MG63 (cell line): ENCODE measurements at places on chromosomes 2 and 18.
A peak's percentile ranks its signal among the peaks of the same experiment; 100 is the strongest.

DNA sequence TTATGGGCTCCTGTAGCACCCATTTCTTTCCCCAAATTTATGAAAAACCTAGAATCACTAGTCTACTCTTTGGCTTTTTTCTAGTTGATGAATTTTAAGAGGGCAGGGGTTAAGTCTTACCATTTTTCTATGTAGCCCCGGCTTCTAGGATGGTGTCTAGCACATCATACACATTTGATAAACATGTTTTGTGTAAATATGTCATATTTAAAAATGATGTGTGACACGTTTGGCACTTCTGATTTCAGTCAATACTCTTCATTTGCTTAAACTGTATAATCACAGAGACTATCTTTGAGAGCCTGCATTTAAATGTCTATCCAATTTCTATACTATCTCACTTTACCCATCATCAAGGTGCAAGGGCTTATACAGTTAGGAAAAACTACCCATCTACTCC lies 331.1 kb downstream of the TDRD15 start:
- DNase-seq: no peak

GRCh38 chr2:238925281-238925680 lies 77.4 kb downstream of the TWIST2 start:
- no peak for DNase-seq

- no peak for DNase-seq
Measured at GRCh38 chr2:38430196-38430595, 53.1 kb upstream of the ATL2 start.

DNA sequence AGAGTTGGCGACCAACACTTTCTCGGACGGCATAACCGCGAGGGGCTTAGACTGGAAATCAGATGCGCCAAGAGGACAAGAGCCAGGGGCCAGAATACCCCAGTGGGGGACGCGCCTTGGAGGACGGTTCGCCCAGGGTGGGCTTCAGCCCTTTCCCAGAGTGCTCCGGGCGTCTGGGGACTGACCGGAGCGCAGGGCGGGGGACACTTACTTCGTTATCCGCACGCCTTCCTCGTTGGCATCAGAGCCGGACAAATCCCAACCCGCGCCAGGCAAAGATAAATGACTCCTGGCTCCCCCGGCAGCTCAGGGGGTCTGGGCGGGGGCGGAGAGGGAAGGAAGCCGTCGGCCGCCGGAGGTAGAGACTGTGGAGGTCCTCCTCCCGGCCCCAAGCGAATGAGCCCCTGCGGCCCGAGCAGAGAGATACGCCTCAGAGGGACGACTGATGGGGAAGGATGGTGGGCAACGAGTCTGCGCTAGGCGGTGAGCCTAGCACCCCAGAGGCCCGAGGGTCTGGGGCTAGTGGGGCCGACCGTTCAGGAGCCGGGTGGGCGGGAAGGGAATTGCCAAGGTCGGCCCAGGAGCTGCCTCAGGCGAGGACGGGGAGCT lies 4.7 kb upstream of the SATB2 start:
- DNase-seq: peak; percentile 24

DNA sequence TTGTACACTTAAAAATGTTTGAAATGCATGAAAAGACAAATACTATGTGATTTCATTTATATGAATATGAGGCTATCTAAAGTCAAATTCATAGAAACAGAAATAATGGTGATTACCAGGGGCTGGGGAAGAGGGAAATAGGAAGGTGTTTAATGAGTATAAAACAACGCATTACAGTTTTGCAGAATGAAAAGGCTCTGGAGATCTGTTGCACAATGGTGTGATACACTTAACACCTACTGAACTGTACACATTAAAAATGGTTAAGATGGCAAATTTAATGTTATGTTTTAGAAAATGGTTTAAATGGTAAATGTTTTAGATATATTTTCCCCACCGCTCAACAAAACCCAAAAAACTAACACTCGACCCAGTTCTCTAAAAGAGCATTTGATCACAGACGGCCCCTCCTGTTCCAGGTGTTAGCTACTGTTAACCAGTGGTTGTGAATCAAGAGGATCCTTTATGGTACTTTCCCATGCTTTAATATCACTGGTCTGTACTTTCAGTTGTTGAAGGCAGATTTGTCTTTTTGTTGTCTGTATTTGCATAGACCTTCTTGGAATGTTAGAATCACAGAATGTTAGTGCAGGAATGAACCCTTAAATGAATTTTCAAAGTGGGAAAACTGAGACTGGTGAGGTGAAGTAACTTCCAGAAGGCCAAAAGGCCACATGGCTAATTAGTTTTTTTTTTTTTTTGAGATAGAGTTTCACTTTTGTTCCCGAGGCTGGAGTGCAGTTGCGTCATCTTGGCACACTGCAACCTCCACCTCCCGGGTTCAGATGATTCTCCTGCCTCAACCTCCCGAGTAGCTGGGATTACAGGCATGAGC lies 10.2 kb downstream of the RAB10 start:
- peak; percentile 38 for DNase-seq

GRCh38 chr2:222490131-222490530 lies 65.8 kb downstream of the SGPP2 start:
- DNase-seq: no peak

DNA sequence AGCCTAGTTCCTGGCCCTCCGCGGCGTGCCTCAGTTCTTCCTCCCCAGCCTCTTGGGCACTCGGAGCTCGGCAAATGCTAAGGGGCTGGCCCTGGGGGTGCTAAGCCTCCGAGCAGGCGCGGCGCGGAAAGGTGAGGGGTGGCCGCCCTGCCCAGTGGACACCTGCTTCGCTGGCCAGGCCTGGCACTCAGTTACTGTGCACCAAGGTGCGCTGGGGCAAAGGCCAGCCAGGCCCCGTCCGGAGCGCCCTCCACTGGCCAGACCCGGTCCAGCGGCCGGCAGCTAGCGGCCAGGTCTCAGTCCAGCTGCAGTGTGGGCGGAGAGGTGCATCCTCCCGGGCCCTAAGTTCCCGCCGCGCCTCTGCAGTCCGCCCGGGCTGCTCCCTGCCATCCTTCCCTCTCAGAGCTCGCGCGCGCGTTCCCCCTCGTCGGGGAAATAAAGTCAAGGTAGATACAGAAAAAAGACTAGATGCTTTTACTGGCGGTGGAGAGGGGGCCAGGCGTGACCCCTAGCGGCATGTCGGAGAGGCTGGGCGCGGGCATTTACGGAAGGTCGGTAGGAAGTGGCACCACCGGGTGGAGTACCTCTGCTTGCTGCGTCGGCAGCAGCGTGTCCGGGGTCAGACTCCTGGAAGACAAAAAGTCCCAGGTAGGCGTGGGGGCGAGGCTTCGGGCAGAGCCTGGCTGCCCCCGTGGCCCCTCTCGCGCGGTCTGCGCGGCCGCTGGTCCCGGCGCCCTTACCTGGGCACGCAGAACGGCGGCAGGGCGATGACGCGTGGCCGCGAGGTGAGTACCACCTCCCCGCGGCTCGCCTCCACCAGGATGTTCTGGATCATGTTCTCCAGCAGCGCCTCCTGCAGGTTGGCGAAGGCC lies 9.4 kb upstream of the CRYBA2 start:
- DNase-seq: peak; percentile 22

- DNase-seq: no peak
Measured at GRCh38 chr2:144518748-144519596, 947 bp downstream of the ZEB2 start.

DNA sequence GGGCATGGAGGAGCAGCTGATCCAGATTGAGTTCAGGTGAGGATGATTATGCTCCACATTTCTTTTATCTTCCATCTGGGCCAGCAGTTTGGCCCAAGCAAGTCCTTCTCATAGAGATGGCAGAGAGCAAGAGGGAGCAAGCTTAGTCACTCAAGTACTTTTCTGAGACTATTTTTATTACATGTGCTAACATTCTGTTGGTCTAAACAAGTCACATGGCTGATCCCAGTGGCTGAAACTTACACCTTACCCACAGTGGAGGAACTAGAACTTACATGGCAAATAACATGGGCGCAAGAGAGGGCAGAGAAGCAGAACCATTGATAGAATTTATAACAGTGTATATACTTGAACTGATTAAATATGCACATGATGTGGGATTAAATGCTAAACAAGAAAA lies 105.7 kb downstream of the KYNU start:
- no peak for DNase-seq

GRCh38 chr18:44679914-44680272 lies 795 bp upstream of the SETBP1 start:
- DNase-seq: peak; percentile 38

GRCh38 chr18:61861372-61861771 lies 31.4 kb downstream of the RNF152 start:
- DNase-seq: no peak

DNA sequence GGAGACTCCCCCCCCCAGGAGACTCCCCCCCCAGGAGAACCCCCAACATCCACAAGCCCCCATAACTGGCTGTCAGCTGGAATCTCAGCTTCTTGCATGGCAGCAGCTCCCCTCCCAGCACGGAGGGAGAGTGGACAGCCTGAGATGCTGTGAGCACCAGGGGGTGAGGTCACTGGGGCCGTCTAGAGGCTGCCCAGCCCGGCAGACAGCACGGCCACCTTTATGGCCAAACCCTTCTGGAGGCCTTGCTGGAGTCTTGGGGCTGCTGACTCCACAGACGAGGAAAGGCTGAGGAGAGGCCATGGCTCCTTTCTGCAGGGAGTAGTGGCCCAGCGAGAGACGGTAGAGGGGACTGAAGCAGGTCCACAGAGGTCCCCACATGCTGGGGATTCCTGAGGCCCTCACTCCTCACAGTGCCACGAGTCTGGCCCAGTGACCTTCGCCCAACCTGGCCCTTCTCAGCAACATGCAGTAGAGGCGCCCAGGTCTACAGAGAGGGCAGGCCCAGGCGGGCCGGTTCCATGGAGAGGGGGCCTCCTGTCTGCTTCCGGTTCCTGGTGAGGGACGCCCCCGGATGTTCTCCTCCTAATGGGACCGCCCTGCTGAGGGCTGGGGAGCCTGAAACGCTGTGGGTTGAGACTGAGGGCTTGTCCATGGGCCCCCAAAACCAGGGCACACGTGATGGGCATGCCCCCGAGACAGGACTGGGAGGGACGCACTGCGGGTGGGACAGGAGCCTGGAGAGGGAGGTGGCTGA lies 122.6 kb upstream of the CTDP1 start:
- DNase-seq: no peak

GRCh38 chr2:188142636-188143295 lies 148.9 kb upstream of the GULP1 start:
- no peak for DNase-seq

DNA sequence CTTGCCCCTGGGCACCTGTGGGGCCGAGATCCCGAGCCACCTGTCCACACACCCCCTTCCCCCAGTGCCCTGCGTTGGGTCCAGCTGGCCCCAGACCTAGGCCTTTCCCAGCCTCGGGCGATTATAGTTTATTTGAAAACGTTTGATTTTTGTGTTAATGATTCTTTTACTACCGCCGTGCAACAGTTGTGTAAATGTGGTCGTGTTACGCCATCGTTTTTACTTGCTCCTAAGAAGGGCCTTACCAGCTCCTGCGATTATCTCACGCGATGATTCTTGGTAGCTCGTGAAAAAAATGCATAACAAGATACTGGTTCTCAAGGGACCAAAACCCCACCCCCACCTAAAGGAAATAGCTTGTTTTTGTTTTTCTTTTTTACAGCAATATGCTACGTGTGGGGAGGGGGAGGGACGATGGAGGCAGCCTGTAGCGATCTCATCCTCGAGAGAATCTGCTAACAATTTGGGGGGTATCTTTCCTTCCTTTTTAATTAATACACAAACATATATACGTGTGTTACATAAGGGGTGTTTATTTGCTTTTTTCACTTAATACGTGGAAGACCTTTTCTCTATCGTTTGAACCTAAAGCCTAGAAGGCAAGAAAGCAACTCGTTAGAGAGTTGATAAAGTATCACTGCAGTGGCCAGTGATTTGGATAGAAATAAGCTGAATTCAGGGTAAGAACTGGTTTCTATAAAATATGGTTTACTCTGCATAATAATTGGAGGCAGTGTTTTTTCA lies 1.0 kb downstream of the ZDBF2 start:
- no peak for DNase-seq

- DNase-seq: peak; percentile 34
Measured at GRCh38 chr2:191150600-191151330, at the start of gene STAT4. TSS of gene STAT4 (minus strand) at chr2:191150994. CDS start at chr2:191148203, 2,791 bp downstream.

GRCh38 chr2:158616480-158617000 lies 159.8 kb downstream of the PKP4 start:
- no peak for DNase-seq

DNA sequence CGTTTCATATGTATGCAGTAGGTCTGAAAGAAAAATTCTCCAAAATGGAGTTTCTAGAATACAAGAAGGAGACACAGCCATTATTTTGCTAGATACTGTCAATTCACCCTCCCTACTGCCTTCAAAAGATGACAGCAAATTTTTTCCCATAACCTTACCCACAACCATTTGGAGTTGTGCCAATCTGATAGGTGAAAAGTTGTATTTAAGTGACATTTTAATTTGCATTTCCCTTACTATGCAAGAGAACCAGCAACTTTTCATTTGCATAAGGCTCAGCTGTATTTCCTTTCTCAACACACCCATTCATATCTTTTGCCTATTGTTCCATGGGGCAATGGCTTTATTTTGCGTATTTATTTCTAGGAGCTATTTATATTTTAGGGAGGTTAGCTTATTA lies 31.4 kb upstream of the IL18RAP start:
- DNase-seq: no peak

DNA sequence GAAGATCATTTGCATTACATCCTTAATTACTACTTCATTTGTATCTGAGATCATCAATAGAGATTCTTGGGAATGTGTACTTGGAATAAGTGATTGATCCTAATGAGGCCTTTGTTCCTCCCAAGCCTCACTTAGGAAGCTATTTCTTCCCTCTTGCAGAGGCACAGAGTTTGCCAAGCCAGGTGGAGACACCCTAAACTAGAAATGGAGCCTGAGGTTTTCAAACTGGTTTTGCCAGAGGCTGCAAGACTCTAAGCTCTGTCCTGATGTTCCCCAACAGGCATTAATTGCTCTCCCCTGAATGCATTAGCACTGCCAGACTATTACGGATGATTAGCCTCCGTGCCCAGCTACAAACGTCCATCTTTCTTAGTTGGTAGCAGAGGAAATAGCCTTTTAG lies 125.2 kb upstream of the LGALSL start:
- no peak for DNase-seq

DNA sequence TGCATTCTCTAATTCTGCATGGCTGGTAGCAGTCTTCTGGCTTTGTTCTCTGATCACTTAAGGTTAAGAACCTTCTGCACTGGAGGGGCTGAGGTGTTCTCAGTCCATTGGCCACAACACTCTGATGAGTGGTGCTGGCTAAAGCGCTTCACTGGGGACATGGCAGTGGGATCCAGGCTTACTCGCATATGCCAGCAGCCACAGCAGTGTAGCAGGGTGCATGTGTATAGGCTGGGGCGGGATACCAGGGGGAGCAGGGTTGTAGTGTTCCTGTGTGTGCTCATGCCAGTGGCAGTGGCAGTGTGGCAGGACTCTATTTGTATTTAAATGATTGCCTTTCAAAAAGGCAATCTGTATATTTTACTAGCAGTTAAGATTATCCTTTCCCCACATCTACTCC lies 11.1 kb upstream of the TACR1 start:
- no peak for DNase-seq

DNA sequence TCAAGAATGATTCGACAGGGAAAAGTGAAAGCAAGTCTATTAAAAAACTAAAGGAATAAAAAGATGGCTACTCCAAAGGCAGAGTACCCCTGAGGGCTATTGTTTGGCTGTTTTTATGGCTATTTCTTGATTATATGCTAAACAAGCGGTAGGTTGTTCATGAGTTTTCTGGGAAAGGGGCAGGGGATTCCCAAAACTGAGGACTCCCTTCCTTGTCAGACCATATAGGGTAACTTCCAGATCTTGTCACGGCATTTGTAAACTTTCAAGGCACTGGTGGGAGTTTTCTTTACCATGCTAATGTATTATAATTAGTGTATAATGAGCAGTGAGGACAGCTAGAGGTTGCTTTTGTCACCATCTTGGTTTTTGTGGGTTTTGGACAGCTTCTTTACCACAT lies 474.9 kb upstream of the MC4R start:
- DNase-seq: no peak
